ENCODE measurements at places on chromosomes 7 and 10.

DNA sequence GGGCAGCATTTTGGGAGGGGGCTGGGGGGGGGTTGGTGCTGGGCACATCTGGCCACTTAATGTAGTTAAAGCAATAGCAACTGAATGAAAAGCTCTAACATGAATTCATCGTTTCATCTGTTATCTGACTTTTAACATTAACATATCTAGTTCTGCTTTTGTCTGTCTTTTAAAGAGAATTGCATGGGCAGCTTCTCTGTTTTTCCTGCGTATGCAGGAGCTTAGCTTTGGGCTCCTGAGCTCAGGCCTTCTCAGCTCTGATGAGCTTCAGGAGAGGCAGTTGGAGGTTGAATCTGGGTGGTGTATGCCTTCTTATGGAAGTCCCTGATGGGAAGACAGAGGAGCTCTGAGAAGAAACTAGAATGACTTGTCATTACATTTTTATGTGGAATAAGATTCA lies 58.4 kb downstream of the DNAJB6 start:
- DNase-seq: no peak

- DNase-seq: no peak
Observed at GRCh38 chr7:7324698-7325097, 142.4 kb downstream of the C1GALT1 start.

DNA sequence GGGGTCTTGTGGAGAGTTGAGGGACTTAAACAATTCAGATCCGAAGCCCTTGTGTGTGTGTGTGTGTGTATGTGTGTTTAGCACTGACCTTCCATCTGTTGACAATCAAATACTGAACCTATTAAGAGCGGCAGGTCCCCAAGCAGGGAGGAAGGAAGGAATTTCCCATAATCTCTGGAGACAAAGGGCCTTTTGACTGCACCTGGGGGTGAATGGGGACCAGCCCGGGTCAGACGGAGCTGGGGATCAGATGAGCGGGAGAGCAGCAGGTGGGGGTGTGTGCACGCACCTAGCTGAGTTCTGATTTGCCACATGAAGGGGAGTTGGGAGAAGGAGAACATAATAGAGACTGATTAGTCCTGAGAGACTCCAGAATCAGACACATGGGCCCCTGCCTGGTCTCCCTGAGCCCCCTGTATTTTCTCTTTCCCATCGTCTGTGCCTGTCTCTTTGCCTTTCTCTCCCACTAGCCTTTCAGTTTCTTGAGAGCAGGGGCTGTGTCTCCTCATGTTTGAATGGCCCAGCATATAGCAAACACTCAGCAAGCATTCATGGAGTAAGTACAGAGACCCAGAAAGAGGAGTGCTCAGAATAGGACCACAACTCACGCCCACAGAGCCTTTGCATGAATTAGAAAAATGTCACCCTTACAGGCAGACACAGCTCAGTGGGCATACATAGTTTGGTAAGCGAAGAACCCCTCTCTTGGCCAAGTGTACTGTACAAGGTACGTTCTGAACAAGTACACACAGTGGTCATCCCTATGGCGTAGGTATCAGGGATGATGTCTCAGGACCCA lies 288.3 kb upstream of the HABP2 start:
- no peak for DNase-seq

DNA sequence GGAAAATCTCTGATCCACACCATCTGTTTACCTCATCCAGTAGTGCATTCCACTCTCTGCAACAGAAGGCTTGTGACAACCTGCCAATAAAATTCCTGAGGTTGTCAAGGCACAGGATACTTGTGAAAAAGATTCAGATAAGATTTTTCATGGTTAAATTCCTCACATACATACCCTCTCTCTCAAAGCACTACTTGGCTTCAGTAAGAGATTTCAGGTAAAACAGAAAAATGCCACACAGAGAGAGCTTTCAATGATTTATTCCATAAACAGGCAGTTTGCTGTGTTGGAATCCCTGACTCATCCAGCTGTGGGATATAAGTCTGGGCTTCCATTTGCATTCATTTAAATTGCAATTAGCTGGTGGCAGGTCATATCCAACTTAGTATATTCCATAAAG lies 99.7 kb upstream of the CAV2 start:
- DNase-seq: no peak

DNA sequence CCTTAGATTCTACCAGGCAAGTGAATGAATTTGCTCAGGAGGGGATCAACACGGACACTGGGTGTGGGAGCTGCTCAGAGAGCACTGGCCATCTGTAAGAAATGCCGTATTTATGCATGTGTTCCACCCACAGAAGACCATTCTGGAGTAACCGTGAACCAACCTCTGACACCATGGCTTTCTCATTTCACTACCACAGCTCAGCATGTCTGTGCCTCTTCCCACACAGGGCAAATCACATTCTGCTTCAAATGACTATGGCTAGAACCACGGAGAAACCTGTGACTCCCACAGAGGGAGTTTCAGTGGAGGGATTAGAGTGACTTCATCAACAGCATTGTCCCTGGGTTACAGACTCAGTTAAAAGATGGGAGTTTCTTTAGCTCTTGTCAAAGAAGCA lies 893.4 kb downstream of the XPNPEP1 start:
- DNase-seq: no peak

GRCh38 chr10:60236869-60237524 lies 152.7 kb downstream of the ANK3 start:
- peak; percentile 44 for DNase-seq

Data from stomach (tissue), 19 donors.